ENCODE measurements at places on chromosomes 7 and 10.
A peak's percentile ranks its signal among the peaks of the same experiment; 100 is the strongest.

DNA sequence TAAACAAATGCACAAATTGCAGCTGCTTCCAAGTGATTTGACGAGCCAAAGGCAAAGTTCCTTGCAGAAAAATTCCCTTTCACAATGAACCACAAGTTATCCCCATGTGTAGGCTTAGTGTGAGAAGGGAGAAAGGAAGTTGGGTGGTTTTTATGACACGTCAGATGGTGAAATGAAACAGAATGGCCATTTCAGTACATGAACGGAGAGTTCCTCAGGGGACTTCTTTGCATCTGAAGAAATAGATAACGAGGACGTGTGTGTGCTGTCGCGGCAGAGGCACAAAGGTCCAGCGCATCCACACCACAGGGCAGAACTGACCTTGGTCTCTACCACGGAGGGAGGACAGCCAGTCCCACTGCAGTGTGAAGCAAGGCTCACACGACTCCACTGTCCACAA is 135.9 kb downstream of the PAXIP1 start:
- DNase-seq, result no peak

GRCh38 chr10:90644165-90644564 is 213.7 kb downstream of the HTR7 start:
- no peak for DNase-seq

- peak; percentile 1 for DNase-seq
Observed at GRCh38 chr10:86371116-86371515, 4.5 kb upstream of the GRID1 start.

GRCh38 chr7:91239171-91239604 is 25.0 kb upstream of the FZD1 start:
- no peak for DNase-seq

GRCh38 chr7:55296070-55296469 is 69.1 kb upstream of the LANCL2 start:
- DNase-seq, result no peak

GRCh38 chr7:5595545-5596045 is 172.0 kb upstream of the TNRC18 start:
- no peak for DNase-seq

- DNase-seq, result no peak
Observed at GRCh38 chr7:50069613-50070012, 23.4 kb downstream of the ZPBP start.

GRCh38 chr7:94276795-94277194 is 117.9 kb upstream of the COL1A2 start:
- DNase-seq, result no peak

DNA sequence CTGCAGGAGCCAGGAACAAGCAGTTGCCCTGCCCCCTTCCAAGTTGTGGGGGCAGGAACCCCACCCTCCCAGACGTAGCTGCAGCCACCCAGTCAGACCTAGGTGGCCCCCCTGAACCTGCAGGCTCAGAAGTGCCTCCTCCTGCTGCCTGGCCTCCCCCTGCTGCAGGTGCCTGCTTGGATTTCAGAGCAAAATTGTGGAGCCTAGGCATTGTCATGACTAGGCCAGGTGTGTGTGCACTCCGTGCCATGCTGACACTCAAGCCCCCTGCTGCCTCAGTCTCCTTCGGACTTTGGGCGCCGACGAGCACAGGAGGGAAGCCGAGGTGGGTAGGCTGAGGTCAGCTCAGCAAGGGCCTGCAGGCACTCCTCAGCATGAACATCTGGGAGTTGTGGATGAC is 733.9 kb upstream of the ZWINT start:
- DNase-seq, result no peak

- DNase-seq, result no peak
Observed at GRCh38 chr7:138943061-138943460, 38.1 kb downstream of the KIAA1549 start.

GRCh38 chr10:119675483-119676170 is 24.4 kb downstream of the BAG3 start:
- DNase-seq, result no peak

GRCh38 chr7:158274996-158275395 is 312.6 kb downstream of the PTPRN2 start:
- no peak for DNase-seq

DNA sequence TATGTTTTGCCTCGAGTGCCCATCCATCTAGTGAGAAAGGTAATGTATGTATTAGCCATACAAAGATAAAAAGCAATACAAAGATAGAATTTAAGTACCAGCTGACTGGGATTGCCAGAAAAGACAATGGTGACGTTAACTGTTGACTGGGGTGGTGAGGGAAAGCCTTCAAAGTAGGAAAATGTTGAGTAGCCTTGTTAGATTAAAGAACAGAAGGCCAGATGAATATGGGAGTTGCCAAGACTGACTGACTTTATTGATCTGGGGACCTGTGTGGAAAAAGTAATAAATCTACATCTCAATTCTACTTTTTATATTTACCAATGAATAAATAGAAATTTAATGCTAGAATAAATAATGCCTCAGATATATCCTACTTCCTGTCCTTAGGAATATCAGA is 97.7 kb downstream of the TFEC start:
- no peak for DNase-seq

- no peak for DNase-seq
Observed at GRCh38 chr7:132906193-132906835, 175.6 kb downstream of the CHCHD3 start.

Measured in activated T-cell treated with anti-CD3 and anti-CD28 coated beads, Interleukin-2, amount 50 U/mL, for 4 hours (primary cell).